ENCODE measurements at places on chromosomes 3 and 15. TPM values are rescaled to one million over a fixed set of nuclear protein-coding genes. Genes with fewer than 3 reads are reported as not detected.

- no peak for DNase-seq
Measured at GRCh38 chr3:127886956-127887231, 28.1 kb upstream of the KBTBD12 start.

The ITIH1 gene
- total RNA-seq: not detected

The MTHFS gene
- total RNA-seq: 12.1 TPM

- no peak for DNase-seq
Measured at GRCh38 chr3:188756241-188756640, 415.5 kb upstream of the TPRG1 start.

DNA sequence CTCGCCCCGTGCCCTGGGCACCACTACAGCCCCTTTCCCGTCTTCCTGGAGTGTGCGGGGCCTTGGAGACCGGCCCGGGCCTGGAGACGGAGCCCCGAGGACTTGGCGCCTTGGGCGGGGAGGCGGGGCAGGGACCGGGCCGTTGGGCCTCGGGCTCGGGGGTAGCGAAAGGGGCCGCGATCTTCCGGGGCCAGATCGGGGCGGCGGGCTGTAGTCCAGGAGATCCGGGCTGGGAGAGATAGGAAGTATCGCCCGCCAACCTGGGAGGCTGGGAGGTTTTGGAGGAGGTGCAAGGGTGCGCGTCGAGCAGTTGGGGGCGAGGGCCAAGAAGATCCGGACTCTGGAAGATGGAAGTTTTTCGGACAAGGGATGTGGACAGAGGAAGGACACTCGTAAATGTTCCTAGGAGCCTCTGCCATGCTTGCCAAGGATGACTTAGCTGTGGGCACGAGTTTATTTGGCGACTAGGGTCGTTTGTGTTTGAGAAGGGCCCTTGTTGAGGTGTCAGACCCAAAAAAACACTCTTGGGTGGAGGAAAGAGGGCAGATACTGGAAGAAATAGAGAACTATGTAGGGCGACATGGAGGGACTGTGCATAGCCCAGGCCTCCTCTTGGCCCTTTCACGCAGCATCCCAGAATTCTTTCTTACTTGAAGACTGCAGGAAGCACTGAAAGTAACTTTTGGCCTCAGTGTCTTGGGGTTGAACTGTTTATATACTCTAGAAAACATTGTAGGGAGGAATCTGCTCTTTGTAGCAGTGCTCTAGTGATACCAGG lies 712 bp downstream of the RTF1 start:
- DNase-seq: no peak

The SERPINI2 gene
- total RNA-seq: not detected

The TMIE gene
- 0.46 TPM for total RNA-seq

DNA sequence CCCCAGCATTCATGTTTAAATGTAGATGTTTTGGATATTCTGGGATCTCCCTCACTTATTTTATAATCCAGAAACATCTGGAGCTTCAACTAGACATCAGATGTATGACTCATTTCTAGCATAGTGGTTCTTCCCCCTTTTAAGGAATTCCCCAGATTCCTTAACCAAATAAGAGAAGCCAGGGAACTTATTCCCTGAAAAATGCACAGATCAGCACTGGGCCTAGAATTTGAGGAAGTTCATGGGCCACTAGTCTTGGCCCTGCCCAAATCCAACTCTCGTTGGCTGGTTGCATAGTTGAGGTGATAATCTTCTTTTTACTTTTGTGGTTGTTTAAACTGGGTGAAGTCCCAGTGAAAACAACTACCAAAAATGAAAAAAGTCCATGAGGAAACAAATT lies 20.4 kb downstream of the RARRES1 start:
- DNase-seq: no peak

- no peak for DNase-seq
Measured at GRCh38 chr3:97914388-97914787, 57.8 kb downstream of the RIOX2 start.

DNA sequence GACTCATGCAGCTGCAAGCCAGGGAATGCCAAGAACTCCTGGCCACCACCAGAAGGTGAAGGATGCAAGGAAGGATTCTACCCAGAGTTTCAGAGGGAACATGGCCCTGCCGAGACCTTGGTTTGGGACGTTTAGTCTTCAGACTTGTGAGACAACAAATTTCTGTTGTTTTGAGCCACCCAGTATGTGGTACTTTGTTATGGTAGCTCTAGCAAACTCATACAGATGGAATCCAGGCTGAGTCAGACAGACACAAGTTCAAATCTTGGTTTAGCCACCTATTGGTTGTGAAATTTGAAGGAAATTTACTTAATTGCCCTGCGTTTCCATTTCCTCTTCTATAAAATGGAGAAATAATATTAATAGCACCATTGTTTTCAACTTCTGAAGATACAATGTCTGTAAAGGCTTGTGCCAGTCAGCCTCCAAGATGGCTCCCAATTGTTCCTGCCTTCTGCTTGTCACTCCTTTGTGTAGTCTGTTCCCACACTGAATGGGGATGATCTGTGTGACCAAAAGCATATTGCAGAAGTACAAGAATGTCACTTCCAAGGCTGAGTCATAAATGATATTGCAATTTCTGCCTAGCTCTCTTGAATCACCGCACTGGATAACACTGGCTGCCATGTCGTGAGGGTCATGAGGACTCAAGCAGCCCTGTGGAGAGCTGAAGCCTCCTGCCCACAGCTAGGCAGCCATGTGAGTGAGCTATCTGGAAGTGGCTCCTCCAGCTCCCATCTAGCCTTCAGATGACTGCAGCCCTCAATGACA lies 223.5 kb upstream of the PROK2 start:
- no peak for DNase-seq

The SAMMSON gene
- not detected for total RNA-seq

The ZIC4 gene
- 0.99 TPM for total RNA-seq
